Left ventricle myocardium inferior (tissue), 1 donor: ENCODE measurements at places on chromosomes 12 and 14. TPM values are rescaled to one million over a fixed set of nuclear protein-coding genes. Genes with fewer than 3 reads are reported as not detected.
A peak's percentile ranks its signal among the peaks of the same experiment; 100 is the strongest.

GRCh38 chr12:119444462-119445044 is 110.0 kb downstream of the CCDC60 start:
- DNase-seq = peak; percentile 18

DNA sequence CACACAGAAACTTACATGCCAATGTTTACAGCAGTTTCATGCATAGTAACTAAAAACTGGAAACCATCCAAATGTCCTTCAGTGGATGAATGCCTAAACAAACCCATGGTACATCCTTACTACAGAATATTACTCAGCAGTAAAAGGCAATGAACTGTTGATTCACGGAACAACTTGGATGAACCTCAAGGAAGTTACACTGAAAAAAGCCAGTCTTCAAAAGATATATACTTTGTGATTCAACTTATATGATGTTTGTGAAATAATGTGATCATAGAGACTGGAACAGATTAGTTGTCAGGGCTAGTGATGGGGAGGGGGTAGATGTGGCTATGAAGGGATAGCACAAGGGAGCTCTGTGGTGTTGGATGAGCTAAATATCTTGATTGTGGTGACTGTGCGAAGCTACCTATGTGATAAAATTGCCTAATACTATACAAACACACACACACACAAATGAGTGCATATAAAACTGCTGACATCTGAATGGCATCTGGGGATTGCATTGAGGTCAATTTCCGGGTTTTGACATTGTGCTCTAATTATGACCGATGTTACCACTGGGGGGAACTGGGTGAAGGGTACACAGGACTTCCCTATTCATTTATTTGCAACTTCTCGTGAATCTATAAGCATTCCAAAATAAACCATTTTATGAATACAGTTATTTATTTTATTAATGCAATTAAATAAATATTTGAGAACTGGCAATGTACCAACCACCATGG is 94.3 kb downstream of the RIN3 start:
- DNase-seq = no peak

- DNase-seq = no peak
Observed at GRCh38 chr12:116331876-116332275, 54.4 kb upstream of the MED13L start.

- DNase-seq = no peak
Observed at GRCh38 chr12:29032446-29032845, 116.6 kb upstream of the FAR2 start.

- DNase-seq = no peak
Observed at GRCh38 chr14:92848887-92849286, 54.8 kb downstream of the GOLGA5 start.

- no peak for DNase-seq
Observed at GRCh38 chr14:49594347-49595091, 4.2 kb upstream of the LRR1 start.

DNA sequence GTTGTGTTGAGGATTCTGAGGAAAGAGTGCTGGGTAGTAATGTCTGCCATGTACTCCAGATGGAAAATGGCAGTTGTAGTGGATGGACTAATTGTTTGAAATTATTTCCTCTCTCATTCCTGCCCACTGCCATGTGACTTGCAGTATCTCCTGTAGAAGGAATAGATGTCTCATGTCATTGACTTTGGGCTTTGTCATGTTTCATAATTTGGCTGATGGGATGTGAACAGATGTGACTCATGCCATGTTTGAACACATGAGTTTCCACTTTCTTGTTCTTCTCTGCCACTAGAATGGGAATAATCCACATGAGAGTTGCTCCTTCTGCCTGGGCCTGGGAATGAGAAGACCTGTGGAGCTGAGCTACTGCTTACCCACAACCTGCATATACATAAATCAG is 2.4 kb upstream of the CALCOCO1 start:
- no peak for DNase-seq

The TBC1D30 gene
- total RNA-seq = 0.77 TPM

The EML1 gene
- 33.3 TPM for total RNA-seq

The RNASE7 gene
- not detected for total RNA-seq

The RECQL gene
- 23.1 TPM for total RNA-seq

The GDF3 gene
- total RNA-seq = 0.19 TPM

The IFT81 gene
- total RNA-seq = 12.2 TPM

The CATSPERB gene
- 0.99 TPM for total RNA-seq

The ARMH4 gene
- 7.3 TPM for total RNA-seq
